ENCODE measurements at places on chromosomes 1 and 21. TPM values are rescaled to one million over a fixed set of nuclear protein-coding genes. Genes with fewer than 3 reads are reported as not detected.

The STUM gene
- polyA plus RNA-seq = not detected

The NTMT2 gene
- not detected for polyA plus RNA-seq

The BNIPL gene
- not detected for polyA plus RNA-seq

The MMEL1 gene
- 6.0 TPM for polyA plus RNA-seq

The KLF17 gene
- polyA plus RNA-seq = not detected

The ITLN2 gene
- polyA plus RNA-seq = not detected

The POLR3GL gene
- 98.4 TPM for polyA plus RNA-seq
